ENCODE measurements at places on chromosomes 16 and 17. TPM values are rescaled to one million over a fixed set of nuclear protein-coding genes. Genes with fewer than 3 reads are reported as not detected.

DNA sequence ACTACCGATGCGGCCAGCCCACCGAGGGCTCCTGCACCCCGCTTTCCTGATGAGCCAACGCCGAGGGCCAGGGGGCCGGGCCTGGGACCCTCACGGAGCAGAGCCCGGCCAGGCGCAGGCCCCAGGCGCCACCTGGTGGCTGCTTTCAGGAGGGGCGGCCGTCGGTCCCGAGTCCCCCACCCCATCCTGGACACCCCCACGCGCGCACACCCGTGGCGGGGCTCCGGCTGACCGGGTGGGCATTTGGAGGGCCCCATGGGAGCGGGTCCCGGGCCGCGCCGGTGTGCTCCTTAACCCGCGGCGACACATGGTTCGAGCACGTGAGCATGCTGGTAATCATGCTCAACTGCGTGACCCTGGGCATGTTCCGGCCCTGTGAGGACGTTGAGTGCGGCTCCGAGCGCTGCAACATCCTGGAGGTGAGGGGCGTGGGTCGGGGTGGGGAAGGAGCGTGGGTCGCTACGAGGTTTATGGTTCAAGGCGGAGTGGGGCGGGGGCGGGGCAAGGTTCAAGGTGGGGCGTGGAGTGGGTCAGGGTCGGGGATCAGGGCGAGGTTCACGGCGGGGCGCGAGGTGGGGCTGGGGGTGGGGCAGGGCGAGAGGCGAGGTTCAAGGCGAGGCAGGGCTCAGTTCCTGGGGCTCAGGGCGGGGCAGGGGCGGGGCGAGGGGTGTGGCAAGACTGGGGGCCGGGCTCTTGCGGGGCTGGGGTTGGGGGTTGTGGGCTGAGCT is 30.2 kb downstream of the TPSG1 start:
- no peak for DNase-seq

- no peak for DNase-seq
Observed at GRCh38 chr17:35160354-35161201, 13.0 kb downstream of the UNC45B start.

DNA sequence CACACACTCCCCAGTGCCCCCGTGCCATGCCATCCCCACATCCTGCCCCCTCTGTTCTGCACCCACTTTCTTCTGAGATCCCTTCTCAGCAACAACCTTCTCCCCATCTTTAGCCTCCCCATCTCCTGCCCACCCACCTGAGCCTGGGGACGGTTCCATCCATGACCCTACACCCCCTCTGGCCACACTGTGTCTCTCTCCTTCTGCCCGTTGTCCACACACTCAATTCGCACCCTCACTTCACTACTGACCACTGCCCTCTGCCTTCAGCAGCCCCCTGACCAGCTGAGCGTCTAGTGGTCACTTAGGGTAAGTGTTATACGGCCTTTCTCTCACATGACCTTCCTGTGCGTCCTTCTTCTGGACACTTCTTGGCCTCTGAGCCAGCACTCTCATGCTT is 6.1 kb downstream of the ARHGAP27 start:
- no peak for DNase-seq

- no peak for DNase-seq
Observed at GRCh38 chr17:47952171-47953021, 5.3 kb downstream of the PRR15L start.

- peak; percentile 81 for DNase-seq
Observed at GRCh38 chr17:60421273-60422161, 772 bp upstream of the CHCT1 start.

- no peak for DNase-seq
Observed at GRCh38 chr16:50038756-50039529, 13.9 kb downstream of the CNEP1R1 start.

GRCh38 chr17:14318918-14319205 is 18.0 kb downstream of the HS3ST3B1 start:
- DNase-seq: no peak

- DNase-seq: no peak
Observed at GRCh38 chr17:75828076-75828400, 16.2 kb downstream of the UNC13D start.

GRCh38 chr16:78220571-78220970 is 121.1 kb downstream of the WWOX start:
- no peak for DNase-seq

GRCh38 chr17:43020789-43021740 is 1.1 kb downstream of the VAT1 start:
- DNase-seq: no peak

DNA sequence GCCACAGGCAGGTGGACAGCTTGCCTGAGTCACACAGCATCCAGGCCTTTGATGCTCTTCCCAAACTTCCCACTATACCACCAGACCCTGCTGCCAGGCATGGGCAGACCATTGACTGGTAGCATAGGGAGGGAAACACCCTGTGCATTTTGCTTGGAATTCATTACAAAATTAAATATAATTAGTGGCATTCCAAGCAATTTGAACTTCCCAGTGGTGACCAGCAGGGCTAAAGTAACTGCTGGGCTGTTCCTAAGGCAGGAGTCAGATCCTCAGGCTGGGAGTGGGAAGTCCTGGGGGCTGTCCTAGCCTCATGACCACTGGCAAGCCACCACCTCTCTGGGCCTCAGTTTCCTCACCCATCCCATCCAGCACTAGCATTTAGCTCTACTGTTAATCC is 3.8 kb downstream of the PRR15L start:
- no peak for DNase-seq

DNA sequence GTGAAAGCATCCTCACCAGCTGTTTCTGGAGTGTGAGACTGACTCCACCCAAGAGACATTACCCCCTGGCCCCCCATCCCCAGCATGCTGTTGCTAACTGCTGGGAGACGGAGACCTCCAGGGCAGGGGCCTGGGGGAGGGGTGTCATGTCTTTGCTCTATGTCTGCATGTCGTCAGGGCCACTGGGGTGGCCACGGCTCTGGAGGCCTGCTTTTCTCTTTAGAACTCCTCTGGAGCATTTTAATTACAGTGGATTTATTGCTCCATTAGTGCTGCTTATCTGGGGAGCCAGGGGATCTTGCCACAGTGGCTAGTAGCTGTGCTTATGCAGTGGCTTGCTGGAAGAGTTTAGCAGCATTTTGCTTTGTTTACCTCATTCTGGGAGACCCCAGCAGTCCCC is 32.3 kb downstream of the CLEC16A start:
- DNase-seq: no peak

PLXDC1 gene
- 7.3 TPM for total RNA-seq

EVPLL gene
- total RNA-seq: not detected

SLC22A31 gene
- 0.53 TPM for total RNA-seq

GCGR gene
- total RNA-seq: not detected

CLEC3A gene
- total RNA-seq: not detected

CARD14 gene
- not detected for total RNA-seq

TBX2 gene
- not detected for total RNA-seq

LGALS9C gene
- 3.6 TPM for total RNA-seq

DNAAF8 gene
- not detected for total RNA-seq

ABR gene
- total RNA-seq: 144 TPM

CD79B gene
- 48.6 TPM for total RNA-seq

CCDC144A gene
- total RNA-seq: 5.3 TPM

KRTAP3-2 gene
- total RNA-seq: not detected
